ENCODE measurements at places on chromosomes 5 and 9.

- no peak for DNase-seq
These were observed 14.3 kb downstream of the SNX30 start for GRCh38 chr9:112764837-112765236.

- DNase-seq, result no peak
These were observed 245.9 kb downstream of the FSTL4 start for GRCh38 chr5:133366438-133366837.

DNA sequence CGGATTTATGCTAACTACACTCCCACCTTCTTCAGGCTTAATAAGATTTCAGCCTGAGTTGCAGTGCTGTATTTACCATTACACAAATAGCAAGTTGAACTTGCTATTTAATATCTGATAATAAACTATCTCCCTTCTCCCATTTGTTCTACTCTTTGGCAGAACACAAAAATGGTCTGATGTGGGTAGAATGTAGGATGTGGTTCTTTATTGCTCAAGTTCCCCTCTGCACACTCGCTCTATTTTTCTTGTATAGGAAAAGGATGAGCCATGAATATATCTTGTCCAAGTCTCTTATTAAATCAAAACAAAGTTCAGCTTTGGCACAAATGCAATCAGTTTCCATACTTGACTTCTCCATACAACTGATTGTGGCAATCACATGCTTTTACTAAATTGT is 37.2 kb upstream of the KIF2A start:
- peak; percentile 8 for DNase-seq

DNA sequence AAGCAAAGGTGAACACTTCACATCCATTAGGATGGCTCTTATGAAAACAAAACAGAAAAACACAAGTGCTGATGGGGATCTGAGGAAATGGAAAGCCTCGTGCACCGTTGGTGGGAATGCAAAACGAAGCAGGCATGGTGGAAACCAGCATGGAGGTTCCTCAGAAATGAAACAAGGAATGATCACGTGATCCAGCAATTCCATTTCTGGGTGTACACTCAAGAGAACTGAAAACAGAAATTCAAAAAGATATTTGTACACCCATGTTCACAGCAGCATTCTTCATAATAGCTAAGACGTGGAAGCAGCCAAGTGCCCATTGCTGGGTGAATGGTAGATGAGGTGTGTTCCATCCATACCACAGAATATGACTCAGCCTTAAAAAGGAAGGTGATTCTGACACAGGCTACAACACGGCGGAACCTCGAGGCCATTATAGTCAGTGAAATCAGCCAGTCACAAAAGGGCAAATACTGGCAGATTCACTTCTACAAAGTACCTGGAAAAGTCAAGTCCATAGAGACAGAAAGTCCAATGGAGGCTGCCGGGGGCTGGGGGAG is 87.2 kb upstream of the RAPGEF1 start:
- DNase-seq, result no peak

- no peak for DNase-seq
These were observed 185.0 kb downstream of the TRIO start for GRCh38 chr5:14328144-14328543.

DNA sequence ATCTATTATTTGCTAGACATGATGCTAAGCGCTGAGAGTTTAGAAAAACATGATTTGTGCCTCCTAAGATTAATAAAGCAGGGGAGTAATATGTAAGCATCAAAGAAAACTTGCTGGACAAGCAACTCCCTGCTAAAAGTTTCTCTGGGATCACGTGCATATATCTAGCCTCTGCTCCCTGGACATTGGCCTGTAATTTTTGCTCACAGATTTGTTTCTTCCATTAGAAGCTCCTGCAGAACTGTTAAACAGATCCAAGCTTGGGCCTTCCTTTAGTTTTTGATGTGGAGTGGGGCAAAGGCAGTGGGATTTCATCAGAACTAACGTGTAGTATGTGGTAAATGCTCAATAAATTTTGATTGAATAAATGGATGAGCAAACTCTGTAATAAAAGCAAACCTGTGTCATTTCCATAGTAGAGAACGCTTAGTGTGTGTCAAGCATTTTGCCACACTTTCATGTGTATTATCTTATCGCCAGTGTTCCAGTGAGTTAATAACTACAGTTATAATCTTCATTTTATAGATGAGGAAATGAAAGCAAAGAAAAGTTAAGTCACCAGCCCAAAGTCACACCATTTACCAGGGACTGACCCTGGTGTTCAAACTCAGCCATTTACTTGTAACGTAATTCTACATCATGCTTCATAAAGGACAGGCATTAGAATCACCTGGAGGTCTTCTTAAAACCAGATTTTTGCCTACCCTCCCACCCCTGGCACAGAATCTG is 100.3 kb downstream of the PCSK5 start:
- no peak for DNase-seq

- DNase-seq, result no peak
These were observed 79.1 kb downstream of the LHFPL2 start for GRCh38 chr5:78569441-78569840.

- no peak for DNase-seq
These were observed 153.9 kb downstream of the SMARCA2 start for GRCh38 chr9:2169035-2169434.

DNA sequence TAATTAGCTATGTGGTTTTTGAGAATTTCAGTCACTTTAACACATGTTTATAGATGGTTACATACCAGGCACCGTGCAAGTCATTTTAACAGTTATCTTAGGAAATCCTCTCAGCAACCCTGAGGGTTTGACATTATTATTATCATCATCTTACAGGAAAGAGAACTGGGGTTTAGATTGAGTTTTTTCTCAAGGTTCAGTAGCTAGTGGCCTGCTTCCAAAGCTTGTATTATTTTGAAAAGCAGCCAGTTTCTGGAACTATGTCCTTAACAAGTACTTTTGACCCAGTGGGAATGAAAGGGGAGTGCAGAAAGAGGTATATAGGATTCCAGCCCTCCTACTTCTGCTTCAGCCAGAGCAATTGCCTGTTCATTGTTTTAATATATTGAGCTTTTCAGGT is 157.5 kb downstream of the COMMD10 start:
- DNase-seq, result no peak

DNA sequence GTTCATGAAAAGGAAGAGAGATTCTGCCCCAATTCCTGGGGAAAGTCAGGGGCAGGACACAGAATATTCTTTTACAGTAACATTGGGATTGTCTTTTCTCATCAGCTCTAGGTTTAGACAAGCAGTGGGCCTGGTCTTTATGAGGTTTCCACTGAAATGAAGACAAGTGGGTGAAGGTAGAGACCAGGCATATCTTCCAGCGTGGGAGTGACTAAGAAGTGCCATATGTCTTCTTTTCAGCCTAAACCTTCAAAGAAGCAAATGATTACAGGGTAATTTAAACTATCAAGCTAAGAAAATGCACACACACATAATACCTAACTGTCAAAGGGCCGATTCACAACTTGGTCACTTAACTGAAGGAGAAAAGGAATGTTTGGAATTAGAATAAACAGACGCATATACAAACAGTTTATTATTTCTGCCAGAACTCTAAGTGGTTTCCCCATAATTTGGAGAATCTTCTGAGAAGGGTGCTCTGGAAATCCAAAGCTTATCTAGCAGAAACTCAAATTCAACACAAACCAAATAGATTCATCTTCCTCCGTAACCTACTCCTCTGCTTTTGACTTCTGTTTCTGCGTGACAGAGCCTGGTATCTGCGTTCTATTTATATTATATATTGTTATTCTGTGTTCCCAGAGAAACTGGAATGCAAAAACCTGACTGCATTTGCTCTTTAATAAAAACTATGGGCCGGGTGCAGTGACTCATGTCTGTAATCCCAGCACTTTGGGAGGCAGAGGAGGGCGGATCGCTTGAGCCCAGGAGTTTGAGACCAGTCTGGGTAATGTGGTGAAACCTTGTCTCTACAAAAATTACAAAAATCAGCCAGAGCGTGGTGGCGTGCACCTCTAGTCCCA is 22.0 kb upstream of the TEK start:
- DNase-seq, result no peak

- DNase-seq, result no peak
These were observed 525.5 kb downstream of the NR2F1-AS1 start for GRCh38 chr5:93055561-93055960.

DNA sequence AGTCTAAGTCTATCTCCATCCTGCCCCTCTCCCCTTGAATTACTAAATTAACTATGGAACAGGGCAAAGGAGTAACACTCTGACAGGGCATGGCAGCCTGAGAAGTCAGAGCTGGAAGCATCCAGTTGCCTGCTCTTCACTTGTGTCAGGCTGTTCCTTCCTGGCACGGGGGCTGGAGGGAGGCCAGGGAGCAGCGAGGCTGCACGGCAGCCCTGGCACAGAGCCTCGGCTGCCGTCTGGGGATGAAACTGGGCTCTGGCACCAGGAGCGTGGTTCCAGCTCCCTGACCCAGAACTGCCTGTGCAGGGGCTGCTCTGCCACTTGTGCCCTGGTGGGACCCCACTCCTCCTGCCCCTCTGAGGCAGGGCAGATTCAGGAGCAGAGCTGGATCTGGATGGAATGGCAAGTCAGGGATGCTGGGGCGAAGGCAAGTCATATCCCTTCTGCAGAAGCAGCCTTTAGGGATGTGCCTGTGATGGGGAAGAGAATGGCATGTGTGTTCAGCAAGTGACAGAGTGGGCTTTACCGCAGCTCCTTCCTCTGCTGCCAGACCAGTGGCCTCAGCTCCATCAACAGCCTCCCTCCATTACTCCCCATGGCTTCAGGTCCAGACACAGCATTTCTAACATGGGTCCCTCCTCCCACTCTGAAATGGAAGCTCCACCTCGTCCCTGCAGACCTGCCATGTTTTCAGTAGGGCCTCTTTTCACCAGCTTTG is 42.2 kb upstream of the PDE8B start:
- no peak for DNase-seq

- no peak for DNase-seq
These were observed 250.1 kb downstream of the CEMIP2 start for GRCh38 chr9:71518045-71518827.

GRCh38 chr5:110727025-110727314 is 499 bp upstream of the TMEM232 start:
- no peak for DNase-seq

DNA sequence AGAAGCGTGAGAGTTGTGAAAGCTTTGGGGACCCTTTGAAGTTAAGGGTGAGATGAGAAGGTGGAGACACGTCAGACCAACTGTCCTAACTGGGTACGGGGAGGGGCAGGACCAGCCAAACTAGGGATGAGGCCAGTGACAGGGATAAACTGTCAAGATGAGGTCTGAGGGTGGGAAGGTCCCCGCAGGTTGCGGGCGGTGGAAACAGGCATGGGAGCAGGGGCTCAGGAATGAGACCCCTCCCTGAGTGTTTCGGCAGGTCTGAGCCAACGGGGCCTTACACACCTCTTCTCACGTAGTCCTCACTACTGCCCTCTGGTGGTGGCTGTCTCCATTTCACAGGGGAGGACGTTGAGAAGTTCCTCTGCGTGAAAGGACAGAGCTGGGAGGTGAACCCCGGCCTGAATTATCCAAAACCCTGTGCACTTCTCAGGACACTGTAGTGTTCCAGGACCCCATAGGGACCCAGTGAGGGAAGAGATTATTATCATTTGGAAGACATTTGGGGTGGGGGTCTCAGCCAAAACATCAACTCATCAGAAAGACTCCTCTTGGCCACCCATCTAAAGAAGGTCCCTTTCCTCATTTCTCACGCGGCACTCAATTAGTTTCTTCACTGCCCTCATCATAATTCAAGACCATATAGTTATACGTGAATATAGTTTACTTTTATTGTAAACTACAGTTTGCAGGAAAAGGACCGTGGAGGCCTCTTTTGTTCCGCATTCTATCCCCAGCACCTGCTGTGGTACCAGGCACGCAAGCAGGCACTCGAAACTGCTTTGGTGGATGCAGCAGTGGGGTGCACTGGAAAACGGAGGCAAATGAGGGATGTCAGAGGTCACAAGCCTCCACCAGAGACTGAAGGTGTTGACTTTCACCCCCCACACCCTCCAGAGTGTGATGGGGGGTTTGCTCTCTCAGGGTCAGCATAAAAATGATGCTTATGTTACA is 21.7 kb upstream of the NANS start:
- DNase-seq, result peak; percentile 80

DNA sequence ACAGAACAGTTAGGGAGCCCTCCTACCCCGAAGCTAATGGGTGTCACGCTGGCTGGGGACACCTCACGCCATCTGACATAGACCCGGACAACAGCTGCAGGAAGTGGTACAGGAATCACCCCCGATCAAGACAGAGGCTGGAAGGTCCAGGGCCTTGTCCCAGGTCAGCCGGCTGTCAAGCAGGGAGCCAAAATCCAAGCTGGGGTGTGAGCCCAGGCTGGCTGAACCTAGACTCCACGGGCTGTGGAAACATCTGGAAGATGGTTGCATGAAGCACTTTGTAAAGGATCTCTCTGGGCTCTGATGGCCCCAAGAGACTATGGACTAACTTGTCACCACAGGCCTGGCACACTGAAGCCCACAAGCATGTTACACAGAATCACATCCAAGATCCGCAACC is 68.9 kb upstream of the STXBP1 start:
- DNase-seq, result no peak

GRCh38 chr9:69831611-69832010 is 11.0 kb downstream of the CFAP95 start:
- DNase-seq, result no peak

DNA sequence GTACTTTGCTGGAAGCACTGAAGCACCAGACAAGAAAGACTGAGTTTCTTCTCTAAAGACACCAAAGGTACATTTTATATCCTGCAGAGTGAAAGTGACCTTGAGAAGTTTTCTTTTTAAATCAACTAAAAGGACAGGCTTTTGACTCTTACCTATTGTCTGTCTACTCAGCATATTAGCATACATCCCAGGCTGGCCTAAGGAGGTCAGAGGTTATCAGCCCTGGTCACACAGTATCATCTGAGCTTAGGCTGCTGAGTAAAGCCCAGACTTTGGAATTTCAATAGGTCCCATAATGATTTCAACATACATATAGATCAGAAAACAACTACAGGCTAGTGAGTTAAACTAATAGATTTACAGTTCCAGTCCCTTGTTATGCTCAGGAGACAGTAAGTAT is 10.1 kb upstream of the CDH9 start:
- no peak for DNase-seq

- DNase-seq, result no peak
These were observed 328.6 kb downstream of the ENC1 start for GRCh38 chr5:74311961-74312360.

DNA sequence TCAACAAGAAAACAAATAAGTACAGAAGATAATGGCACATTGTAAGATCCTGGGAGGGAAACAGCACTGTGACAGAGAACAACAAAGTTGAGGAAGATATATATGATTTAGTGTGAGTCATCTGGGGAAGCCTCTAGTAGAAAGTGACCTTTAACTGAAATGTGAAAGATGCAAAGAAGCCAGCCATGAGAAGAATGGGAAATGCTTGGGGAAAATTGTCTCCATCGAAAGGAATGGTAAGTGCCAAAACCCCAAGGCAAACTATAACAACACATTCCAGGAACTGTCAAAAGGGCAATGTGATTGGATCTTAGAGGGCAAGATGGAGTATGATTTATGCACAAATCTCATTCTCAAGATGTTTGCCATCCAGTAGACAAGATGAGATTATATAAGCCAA is 537.8 kb upstream of the BRINP1 start:
- DNase-seq, result no peak

GRCh38 chr5:170642066-170642735 is 138.4 kb downstream of the KCNIP1 start:
- DNase-seq, result no peak

- DNase-seq, result no peak
These were observed 5.6 kb downstream of the SLC2A8 start for GRCh38 chr9:127402401-127403090.

Data from central memory CD4-positive, alpha-beta T cell (primary cell).